ENCODE measurements at places on chromosomes 1 and 21. TPM values are rescaled to one million over a fixed set of nuclear protein-coding genes. Genes with fewer than 3 reads are reported as not detected.

RAB7B gene
- 1.4 TPM for total RNA-seq

NBPF4 gene
- total RNA-seq = not detected

POMGNT1 gene
- total RNA-seq = 142 TPM

LRRC71 gene
- total RNA-seq = 0.27 TPM

All from left ventricle myocardium inferior (tissue), 1 donor.